ENCODE measurements at places on chromosomes 3 and 15.

DNA sequence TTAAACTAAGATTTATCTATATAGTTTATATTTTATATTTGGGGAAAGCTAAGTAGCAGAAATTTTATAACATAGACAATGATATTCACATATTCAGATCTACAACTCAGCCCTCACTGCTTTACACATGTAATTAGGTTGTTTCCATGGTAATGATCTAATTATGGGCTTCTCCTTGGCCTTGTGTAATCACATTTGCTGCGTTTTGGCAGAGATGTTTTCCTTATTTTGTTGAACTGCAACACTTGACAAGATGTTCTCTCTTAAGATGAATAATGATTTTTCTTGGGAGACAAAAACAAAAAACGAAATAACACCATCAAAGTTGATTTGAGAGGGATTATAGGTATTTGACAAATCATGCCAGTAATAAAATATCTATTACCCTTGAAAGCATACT lies 635.6 kb upstream of the TBL1XR1 start:
- no peak for DNase-seq

DNA sequence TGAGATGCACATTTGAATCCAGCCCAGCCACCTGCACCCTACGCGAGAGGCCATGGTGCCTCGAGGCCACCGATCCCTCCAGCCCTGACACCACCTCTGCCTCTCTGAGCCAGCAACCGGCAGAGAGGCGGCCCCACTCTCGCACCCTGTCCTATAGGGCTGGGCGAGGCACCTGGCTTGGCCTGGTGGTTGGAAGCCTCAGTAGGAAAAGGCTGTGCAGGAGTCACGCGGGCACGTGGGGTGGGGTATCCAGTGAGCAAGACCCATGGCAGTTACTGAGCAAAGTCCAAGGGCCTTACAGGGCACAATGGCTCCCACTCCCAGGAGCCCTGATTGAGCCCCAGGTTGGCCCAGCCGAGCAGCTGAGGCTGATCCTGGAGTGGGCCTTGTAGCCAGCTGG lies 12.4 kb upstream of the DUSP7 start:
- no peak for DNase-seq

- DNase-seq: no peak
Observed at GRCh38 chr3:42613462-42613861, 13.0 kb downstream of the NKTR start.

GRCh38 chr3:28308196-28308595 lies 40.3 kb upstream of the ZCWPW2 start:
- DNase-seq: no peak

DNA sequence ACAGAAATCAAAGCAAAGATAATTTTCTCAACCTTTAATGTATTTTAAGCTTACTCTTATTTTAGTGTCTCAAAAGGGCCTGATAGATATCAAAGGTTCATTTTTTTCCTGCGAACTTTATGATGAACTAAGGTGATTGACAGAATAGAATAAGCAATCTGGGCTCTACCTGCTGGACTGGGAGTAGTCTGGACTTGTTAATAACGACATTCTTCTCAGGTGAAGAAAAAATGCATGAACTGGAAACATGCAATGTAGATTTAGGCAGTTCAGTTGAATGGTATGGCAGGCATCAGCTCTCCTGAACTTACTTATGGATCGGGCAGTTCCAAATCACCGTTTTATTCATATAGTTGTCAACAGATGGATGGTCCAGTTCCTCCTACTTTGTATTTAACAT lies 189.7 kb upstream of the ZBTB20 start:
- DNase-seq: no peak

Data from stimulated activated CD8-positive, alpha-beta memory T cell treated with anti-CD3 and anti-CD28 coated beads, Interleukin-4, amount 100 ng/mL, for 1 hour (primary cell).